Osteocyte (in vitro differentiated cells): ENCODE measurements at places on chromosomes 7 and 10.
A peak's percentile ranks its signal among the peaks of the same experiment; 100 is the strongest.

GRCh38 chr10:72490951-72491350 is 134.9 kb downstream of the MICU1 start:
- no peak overlapping the region for H3K27ac ChIP-seq
- H3K36me3 ChIP-seq: no peaks in the 10 kb centered on the region
- no peaks in the 10 kb centered on the region for H3K27me3 ChIP-seq

- H3K4me3 ChIP-seq: no peak overlapping the region
- peaks cover 24% of the 10 kb centered on the region for H3K4me1 ChIP-seq
- no peaks in the 10 kb centered on the region for H3K36me3 ChIP-seq
- H3K27me3 ChIP-seq: no peaks in the 10 kb centered on the region
- no peak overlapping the region for H3K27ac ChIP-seq
- DNase-seq: no peak
These were observed 1.5 kb upstream of the GRIFIN start for GRCh38 chr7:2477447-2478398.

GRCh38 chr10:127939786-127940330 is 33.0 kb downstream of the PTPRE start:
- DNase-seq: no peak
- H3K27me3 ChIP-seq: peaks cover 7% of the 10 kb centered on the region
- no peak overlapping the region for H3K4me3 ChIP-seq

GRCh38 chr10:488933-489215 is 200.6 kb downstream of the DIP2C start:
- no peak overlapping the region for H3K27ac ChIP-seq
- no peaks in the 10 kb centered on the region for H3K36me3 ChIP-seq
- peaks cover 58% of the 10 kb centered on the region for H3K4me1 ChIP-seq
- no peak overlapping the region for H3K4me3 ChIP-seq
- no peaks in the 10 kb centered on the region for H3K27me3 ChIP-seq

DNA sequence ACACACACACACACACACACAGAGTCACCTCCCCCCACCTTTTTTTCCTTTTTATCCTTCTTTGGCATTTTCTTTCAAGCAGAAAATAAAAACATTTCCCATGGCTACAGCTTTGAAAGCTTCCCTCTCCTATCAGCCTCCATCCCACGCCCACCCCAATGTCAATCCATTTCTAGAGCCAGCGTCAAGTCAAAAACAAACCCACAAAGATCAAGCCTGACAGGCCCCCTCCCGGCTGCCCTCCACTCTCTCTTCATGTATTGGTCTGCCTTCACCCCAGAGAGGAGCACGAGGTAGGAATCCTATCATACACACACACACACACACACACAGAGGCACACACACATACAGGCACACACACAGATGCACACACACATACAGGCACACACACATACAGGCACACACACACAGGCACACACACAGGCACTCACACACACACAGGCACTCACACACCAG is 8.0 kb upstream of the TNRC18 start:
- H3K27ac ChIP-seq: peak overlapping the region; percentile 48
- no peaks in the 10 kb centered on the region for H3K27me3 ChIP-seq
- DNase-seq: no peak
- H3K4me1 ChIP-seq: peaks cover 28% of the 10 kb centered on the region

- DNase-seq: no peak
- no peaks in the 10 kb centered on the region for H3K27me3 ChIP-seq
- no peak overlapping the region for H3K4me3 ChIP-seq
- H3K4me1 ChIP-seq: no peaks in the 10 kb centered on the region
- H3K27ac ChIP-seq: no peak overlapping the region
These were observed 316.3 kb downstream of the PARD3 start for GRCh38 chr10:34498821-34499220.

GRCh38 chr10:9140373-9140772 is 1085.9 kb downstream of the GATA3 start:
- no peaks in the 10 kb centered on the region for H3K36me3 ChIP-seq
- DNase-seq: no peak
- H3K4me3 ChIP-seq: no peak overlapping the region
